Skeletal muscle cell (primary cell): ENCODE measurements at places on chromosomes 6 and 20.

- DNase-seq: no peak
Measured at GRCh38 chr20:62441987-62442539, 14.7 kb upstream of the RBBP8NL start.

DNA sequence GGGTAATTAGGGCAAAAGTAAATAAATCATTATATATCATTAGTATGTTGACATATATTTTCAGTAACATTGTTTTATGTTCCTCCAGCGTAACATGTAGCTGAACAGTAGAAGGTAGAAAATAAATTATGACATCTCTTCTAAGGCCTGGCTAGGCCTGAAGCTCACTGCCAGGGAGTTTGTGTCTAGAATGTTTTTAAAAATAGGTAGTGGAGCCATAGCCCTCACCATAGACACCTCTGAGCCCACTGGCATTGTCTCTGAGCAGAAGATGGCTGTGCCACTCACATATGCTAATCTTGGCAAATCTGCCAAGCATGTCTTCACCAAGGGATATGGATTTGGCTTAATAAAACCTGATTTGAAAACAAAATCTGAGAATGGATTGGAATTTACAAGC lies 21.3 kb downstream of the FUCA2 start:
- no peak for DNase-seq

DNA sequence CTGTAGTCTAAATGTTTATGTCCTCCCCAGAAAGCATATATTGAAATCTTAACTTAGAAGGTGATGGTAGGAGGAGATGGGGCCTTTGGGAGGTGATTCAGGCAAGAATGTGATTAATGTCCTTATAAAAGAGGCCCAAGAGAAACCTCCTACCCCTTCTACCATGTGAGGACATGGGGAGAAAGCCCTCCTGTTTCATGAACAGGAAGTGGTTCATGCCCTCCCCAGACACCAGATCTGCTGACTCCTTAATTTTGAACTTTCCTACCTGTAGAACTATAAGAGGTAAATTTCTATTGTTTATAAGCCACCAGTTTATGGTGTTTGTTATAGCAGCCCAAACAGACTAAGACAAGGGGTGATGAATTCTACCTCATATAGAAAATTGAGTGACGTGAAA lies 8.7 kb upstream of the ECT2L start:
- no peak for DNase-seq

DNA sequence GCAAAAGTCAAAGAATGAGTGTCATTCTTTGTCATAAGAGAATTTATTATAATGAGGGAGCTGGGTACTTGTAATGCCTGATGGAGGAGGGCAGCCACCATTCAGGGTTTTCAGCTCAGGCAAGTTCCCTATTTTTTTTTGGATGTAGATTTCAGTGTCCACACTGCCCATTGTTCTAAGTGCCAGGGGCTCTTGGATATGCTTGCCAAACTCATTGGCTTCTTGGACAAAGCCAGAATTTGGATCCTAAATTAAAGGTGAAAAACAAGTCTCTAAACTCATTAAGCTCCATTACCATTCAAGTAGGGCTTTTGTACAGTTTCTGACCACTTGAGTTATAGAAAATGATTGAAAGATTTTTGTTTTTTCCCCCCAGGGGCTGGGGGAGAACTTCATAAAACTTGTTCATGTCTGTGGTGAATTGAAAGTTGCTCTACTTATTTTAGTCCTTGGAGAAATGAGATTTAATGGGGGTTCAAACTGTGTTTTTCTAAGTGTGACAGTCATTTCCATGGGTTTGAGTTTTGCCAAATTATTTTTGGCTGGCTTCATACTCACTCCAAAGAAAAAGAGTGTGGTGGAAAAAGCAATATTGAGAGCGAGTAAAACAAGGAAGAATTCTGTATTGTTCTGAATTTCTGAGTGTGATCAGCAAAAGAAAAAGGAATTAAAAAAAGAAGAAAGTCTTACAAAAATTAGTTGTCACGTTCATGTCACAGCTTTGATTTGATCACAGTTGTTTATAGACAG lies 46.0 kb downstream of the TIAM2 start:
- DNase-seq: no peak

DNA sequence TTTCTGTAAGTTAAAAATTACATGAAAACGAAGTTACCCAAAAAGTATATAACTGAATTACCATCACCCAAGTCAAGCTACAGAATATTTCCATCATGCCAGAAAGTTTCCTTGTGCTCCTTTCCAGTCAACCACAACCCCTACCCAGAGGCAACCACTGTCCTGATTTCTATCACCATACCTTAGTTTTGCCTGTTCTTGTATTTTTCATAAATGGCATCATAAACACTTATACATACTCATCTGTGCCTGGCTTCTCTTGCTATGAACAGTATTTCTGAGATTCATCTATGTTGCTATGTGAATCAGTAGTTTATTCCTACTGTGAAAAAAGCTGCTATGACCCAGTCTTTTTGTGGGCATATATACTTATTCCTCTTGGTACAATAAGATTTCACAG lies 7.4 kb downstream of the FKBP5 start:
- DNase-seq: no peak

DNA sequence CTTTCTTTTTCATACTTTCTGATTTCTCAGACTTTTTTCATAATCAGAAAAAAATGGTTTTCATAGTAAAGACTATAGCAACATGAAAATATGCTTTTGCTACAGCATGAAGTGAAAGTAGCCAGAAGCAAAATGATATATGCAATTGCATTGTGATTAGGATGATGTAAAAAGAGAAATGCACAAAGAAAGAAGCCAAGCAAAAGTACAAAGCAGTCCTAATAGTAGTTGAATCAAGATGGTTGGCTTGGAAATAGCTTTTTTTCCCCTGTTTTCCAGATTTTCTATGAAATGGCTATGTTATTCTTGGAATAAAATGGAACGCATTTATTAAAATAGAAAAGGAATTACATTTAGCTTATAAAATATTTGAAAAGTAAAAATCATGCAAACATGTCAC lies 77.3 kb downstream of the SEL1L2 start:
- no peak for DNase-seq

DNA sequence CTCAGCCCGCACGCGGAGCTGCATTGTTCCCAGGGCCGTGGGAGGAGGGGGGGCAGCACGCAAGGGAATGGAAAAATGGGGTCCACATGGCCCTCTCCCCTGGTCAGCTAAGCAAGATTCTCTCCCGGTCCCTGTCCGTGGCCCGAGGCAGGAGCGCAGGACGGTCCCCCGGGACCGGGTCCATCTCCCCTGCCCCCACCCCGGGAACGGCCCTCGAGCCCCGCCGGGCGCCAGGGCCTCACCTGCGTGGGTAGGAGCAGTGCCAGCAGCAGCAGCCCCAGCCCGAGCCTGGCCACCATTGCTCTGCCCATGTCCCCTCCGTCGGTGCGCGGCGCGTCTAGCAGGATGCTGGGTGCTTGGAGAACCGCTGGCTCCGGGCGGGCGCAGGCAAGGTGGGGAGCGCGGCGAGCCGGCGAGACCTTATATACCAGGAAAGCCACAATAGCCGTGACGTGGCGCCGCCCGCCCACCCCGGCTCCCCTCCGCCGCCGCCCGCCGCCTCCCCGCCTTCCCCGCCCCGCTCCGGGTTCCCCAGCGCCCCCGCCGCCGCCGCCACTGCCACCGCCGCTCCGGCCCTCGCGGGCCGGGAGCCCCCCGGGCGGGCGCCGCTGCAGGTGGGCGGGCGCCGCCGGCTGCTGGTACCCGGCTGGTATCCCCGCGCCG lies at the start of gene CD24:
Gene CD24 (minus strand): TSS at position 394 of the 663 bp plus-strand sequence. CDS start 83 bp downstream, at position 311.
- DNase-seq: no peak
